ENCODE measurements at places on chromosomes 13 and 19.
A peak's percentile ranks its signal among the peaks of the same experiment; 100 is the strongest.

DNA sequence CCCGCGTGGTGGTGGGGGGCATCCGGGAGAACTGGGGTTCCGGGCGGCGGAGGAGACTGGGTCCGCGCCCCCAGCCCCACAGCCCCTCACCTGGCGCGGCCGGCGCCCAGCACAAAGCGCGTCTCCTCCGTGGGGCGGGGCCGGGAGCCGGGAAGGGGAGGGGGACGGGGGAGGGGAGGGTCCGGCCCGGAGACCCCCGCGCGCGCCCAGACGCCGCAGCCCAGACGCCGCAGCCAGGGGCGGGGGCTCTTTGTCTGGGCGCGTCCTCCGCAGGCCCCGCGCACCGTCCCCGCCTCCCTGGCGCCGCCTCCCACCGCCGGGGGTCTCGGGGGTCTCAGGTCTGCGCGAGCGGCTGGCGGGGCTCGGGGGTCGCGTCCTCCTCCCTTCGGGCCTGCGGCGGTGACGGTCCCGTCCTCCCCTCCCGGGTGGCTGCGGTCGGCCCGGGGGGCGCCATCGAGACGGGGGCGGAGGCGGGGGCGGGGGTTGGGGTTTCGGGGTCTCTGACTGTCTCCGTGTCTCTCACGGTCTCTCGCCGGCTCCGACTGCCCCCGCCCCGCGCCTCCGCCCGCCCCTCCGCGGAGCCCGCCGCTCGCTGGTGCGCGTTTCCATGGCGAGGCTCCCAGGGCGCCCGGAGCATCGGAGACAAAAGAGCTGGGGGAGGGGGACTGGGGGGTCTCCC is at the start of gene PLPPR3:
Gene PLPPR3 (minus strand): TSS at position 131 of the 679 bp plus-strand sequence. CDS start 396 bp downstream, outside the sequence.
- no peak for DNase-seq

- no peak for DNase-seq
Observed at GRCh38 chr13:31944262-31945160, 87.1 kb upstream of the FRY start.

DNA sequence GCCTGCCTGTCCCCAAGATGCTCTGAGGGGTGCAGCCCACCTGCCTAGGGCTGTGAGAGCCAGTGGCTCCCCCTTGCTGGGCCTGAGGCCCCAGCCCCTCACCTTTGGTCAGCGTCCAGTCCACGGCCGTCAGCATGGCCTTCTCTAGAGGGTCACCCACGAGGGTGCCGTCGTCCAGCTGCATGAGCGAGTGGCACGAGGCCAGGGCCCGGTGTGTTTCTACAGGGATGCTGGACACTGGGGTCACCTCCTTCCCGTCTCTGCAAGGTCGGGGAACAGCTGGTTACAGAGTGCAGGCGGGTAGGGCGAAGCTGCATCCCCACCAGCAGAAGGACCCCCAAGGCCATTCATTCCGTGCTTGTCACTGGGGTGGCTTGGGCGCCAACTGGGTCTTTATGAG is 9.0 kb downstream of the ATP13A1 start:
- DNase-seq: no peak

- DNase-seq: no peak
Observed at GRCh38 chr13:59450229-59450628, 713.5 kb downstream of the DIAPH3 start.

- DNase-seq: no peak
Observed at GRCh38 chr13:87810920-87811344, 139.8 kb downstream of the SLITRK5 start.

DNA sequence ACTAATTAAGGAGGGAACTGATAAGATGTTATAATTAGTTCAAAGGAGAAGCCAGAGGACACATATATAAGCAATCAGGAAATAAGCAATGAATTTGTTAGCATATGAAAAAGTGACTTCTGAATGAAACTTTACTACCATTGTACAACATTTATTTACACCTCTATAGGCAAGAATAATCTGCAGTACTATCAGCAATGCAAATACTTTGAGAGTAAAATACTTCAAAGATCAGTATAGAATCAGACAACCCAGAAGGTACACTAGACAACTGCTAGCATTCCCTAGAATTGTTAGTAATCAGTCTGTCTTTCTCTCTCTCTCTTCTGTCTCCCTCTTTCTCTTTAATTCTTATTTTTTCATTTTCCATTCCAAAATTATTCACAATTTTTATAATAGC is 196.8 kb upstream of the ATXN8OS start:
- DNase-seq: no peak

DNA sequence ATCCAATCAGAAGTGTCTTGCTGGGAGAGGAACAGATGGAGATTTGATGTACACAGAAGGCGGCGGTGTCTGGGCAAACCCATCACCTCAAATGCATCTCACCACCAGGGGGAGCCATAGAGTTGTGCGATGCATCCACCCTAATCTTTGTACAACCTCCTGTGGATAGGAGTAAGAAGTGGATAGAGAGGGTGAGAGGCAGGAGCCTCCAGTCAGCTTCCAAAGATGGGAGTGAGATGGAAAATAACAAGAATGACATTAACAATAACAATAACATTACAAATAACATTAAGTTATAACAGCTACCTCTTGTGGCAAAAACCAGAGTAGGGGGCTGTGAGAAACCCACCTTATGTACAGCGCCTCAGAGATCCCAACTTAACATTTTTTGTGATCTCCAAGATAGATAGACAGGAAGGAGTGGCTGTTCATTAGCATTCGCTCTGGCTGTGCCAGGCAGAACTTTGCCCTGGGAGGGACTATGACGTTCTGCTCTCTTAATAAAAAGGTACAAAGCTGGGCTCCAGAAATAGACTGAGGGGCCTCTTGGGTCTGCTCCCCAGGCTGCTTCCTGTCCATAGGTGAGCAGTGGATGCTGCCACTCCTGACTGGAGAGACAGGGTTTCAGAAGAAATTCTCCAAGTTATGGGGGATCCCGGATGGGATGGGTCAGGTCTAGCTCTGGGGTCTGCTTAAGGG is 5.2 kb upstream of the CEACAM18 start:
- peak; percentile 94 for DNase-seq

DNA sequence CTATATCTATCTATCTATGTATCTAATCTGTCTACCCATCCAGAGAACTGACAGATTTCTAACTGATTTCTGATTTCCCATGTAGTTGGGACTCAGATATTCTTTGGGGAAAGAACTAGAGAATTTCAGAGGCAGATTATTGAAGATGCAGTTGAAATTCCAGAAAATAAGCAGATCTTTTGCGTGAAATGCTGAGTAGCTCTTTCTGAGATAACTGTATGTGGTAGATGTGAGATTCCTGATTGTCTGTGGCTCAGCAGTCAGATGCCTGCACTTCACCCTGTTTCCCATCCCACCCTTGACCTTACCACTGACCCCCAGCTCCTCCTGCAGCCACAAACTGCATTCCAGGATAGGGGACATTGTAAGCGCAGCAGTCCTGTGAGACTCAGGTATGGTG is 61.5 kb downstream of the DGKH start:
- DNase-seq: no peak

DNA sequence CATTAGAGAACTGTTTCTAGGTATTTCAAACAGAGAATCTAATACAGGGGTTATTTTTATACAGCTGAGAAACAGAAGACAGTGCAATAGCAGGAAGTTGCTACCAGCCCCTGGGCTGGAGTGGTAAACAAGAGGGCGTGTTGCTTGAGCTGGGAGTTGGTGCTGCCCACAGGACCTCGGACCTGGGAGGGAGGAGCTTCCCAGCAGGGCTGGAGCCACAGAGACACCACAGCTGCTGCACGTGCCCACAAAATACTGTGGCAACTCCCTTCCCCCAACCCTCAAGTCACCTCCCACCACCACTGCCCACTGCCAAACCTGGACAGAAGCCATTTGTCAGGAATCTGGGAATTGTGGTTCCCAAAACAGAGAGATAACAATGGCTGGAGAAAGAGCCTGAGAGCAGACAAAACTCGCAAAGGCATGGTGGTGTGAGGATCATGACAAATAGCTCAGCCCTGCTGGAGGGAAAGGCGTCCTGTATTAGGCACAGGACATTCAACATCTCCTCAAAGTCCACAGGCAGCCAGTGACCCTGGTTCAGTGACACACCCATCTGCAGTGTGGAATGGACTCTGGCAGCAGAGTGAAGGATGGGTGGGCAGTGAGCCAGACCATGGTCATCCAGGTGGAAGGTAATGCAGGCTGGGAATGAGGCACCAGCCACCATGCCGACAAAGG is 57.2 kb downstream of the SPATA13 start:
- DNase-seq: no peak

DNA sequence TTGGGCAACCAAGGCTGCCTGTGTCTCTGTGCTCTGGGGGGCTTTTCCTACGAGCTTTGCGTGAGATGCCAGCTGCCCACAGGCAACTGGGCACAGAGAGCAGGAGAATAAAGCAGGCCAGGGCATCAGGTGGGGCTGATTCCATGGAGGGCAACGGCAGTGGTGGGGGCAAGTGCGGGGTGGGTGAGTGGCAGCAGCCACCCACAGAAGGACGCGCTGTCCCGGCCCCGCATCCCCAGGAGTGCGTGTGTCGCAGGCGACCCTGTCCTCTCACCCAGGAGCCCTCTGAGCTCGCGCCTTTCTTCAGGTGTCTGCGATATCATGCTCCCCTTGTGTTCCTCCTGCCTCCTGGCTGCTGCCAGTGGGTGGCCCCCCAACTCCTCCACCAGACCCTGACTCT is 67.4 kb downstream of the MCF2L start:
- no peak for DNase-seq

- peak; percentile 20 for DNase-seq
Observed at GRCh38 chr19:48878196-48879024, 6.2 kb downstream of the PPP1R15A start.

DNA sequence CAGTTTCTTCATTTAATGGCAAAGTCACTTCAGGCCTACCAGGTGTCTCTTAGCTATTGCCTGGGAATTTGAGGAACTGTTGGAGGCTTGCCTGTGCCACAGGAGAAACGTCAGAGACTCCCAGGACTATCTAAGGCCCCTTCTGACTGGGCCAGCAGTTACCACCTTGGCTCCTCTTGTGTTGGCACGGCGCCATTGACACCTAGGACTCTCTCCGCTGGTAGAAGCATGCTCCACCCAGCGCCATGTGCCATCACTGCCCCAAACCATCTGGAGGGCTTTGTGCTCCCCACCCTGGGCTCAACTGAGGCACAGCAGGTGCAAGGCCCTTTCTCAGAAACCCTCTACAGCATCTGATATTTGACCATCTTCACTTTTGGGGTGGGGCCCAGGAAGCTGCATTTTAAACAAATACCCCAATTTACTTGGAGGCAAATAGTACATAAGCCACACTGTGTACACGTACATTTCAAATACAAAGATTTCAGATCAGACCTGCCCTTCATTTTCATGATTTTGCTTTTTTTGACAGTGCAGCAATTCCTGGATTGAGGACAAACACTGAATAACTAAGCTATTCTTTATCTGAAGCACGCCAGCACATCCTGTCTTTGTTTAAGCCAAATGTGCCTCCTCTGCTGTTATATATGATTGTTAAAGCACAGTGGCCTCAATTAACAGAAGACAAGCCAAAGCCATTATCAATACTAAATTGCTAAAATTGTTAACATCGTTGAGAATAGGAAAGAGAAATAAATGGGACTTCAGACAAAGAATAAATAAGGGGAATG is 59.9 kb upstream of the TPP2 start:
- DNase-seq: no peak

DNA sequence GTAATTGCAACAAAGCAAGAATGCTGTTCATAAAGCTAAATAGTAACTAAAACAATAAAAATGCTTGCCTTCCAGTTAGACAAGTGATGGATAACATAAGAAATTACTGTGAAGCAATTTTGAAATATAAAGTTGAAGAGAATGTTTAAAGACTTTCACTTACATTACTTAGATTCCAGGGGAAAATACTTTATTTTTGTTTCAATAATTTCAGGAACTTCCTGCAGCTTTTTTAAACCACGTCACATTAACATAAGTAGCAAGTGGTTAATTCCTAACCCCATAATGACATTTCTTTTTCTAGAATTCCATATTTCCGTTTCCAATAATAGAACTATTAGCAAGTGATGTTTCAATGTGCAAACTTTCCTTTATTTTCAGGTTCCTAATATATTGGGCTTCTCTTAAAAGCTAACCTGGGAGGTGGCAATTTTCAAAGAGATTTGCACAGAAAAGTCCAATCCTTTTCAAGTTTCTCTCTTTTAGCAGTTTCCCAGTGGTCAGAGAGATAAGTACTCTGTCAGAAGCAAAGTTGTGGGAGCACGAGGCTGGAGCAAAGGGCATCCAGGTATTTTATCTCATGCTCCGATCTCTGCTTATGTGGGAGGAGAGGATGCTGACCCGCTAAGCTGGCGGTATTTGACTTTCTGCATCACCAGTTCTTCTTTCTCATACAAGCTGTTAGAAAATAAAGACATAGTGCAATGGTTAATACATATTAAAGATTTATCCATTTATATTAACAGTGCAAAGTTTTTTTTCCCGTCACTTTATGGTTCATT is 1025.3 kb downstream of the EFNB2 start:
- no peak for DNase-seq

DNA sequence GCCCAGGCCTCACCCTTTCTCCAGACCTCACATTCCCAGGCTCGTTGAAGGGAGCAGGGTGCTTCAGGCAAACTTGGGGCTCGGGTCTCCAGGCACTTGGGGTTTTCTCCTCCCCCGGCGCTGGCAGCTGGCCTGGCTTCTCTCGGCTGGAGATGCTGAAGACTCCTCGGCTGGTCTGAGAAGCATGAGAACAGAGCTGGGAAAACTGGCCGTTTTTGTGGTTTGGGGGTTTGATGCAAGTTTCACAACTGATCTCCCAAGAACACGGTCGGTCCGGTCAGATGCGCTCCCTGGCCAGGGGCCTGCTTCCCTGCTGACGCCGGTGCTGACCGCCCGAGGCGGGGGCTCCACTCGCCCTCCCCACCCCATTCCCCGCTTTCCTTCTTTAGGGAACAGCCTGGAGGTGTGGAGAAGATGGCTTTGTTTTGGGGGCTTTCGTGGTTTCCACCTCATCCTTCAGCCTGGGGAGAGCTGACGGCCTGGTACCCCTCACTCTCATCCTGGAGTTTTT is 35.3 kb downstream of the CEBPA start:
- no peak for DNase-seq

DNA sequence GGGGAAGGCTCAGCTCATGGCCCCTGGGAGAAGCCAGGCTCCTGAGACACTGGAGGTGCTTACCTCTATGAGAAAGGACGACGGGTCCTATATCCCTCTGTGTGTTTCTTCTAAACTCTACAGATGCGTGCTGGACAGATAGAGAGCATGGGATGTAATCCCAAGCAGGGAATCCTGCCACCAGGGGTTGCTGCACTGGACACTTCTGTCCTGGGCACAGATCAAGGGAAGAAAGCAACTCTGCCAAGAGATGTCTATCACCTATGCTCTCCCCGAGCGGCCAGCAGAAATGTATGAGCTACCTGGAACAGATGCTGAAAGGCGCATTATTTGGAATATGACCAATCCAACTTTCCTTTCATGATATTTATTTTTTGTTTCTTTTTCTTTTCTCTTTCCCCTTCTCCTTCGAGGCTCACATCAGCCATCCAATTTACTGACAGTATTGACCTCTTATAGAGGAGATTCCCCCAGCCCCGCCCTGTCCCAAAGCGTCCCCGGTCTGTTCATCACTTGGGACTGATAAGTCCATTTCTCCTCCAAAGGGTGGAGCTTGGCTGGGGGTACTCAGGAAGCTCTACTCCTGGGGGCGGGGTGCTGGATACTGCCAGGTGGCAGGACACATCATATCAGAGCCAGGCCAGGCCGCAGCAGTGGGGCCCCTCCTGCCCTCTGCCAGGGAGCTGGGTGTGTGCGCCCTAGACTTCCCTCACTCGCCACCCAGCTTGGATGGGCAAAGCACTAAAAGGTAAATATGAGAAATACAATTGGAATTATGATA is 34.2 kb downstream of the TSHZ3 start:
- DNase-seq: no peak

All from stimulated activated CD4-positive, alpha-beta T cell treated with anti-CD3 and anti-CD28 coated beads, Interleukin-15, amount 100 ng/mL, for 24 hours (primary cell).